Bronchial epithelial cell (primary cell): ENCODE measurements at places on chromosomes 2 and 18. TPM values are rescaled to one million over a fixed set of nuclear protein-coding genes. Genes with fewer than 3 reads are reported as not detected.

The CHRND gene
- total RNA-seq: not detected in 2 replicates

The DNER gene
- total RNA-seq: 0.51 and 1.8 TPM in 2 replicates

The TLX2 gene
- total RNA-seq: not detected in 2 replicates

The FARP2 gene
- total RNA-seq: 25.0 and 35.8 TPM in 2 replicates

The IL1R2 gene
- not detected in 2 replicates for total RNA-seq

The PLGLB2 gene
- total RNA-seq: 1.3 TPM in 1 of 2 replicates, not detected in the other

GRCh38 chr2:217689053-217689452, 313.7 kb downstream of the TNS1 start:
- DNase-seq: no peak

DNA sequence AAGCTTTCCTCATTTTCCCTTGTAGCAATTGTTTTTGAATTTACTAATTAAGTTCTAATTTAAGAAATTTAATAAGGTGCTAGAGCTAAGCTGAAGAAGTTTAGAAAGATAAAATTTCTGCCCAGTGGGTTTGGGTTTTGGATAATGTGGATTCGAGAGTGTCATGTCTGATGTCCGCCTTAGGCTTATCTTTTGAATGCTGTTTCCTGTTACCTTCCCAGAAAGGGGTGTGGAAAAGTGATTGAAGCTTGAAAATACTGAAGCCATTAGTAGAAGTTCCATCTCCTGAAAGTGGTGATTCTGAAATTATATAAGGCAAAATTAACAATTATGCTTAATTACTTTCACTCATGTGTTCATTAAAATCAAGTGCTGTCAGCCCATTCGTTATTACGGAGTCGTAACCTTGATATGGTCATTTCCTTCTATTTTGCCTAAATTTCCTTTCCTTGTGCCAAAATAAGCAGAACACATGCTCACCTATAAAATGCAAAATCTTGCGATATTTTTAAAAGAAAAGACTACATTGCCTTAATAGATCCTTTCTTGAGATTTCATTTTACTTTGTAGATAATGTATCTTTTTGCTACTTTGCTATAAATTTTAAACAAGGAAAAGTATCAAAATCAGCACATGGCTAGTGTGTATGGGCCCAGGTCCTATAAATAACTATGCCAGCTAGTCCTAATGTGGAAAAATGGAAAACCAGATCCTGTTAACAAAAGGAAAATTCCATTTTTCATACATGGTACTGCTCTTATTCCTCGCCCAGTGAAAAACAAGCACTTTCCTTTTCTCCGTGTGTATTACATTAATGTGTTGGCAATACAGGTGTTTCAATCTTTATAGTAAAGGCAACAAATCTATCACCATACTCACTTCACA, 97.3 kb downstream of the ICOS start:
- no peak for DNase-seq

- no peak for DNase-seq
These were observed 138.4 kb downstream of the MBP start for GRCh38 chr18:76994086-76994654.
